ENCODE measurements at places on chromosomes 6 and 20. TPM values are rescaled to one million over a fixed set of nuclear protein-coding genes. Genes with fewer than 3 reads are reported as not detected.

The BCAS4 gene
- total RNA-seq: 34.8 TPM

The TGM6 gene
- not detected for total RNA-seq

The PTPRT gene
- total RNA-seq: not detected

The THBS2 gene
- 0.05 TPM for total RNA-seq

The WFDC2 gene
- 1.6 TPM for total RNA-seq

The SRF gene
- 48.9 TPM for total RNA-seq

The BHLHE23 gene
- not detected for total RNA-seq

The OOEP gene
- 10.6 TPM for total RNA-seq

The PDYN gene
- total RNA-seq: not detected

The ZBTB46 gene
- 15.2 TPM for total RNA-seq

The ID1 gene
- 152 TPM for total RNA-seq

The CRIP3 gene
- total RNA-seq: 0.64 TPM

The PXDC1 gene
- total RNA-seq: 36.2 TPM

The GRM1 gene
- total RNA-seq: not detected

The KCNQ5 gene
- 9.4 TPM for total RNA-seq

The SLC2A4RG gene
- 166 TPM for total RNA-seq

The CD24 gene
- 57.4 TPM for total RNA-seq

The AGPAT1 gene
- 88.4 TPM for total RNA-seq

The LYRM2 gene
- total RNA-seq: 39.4 TPM

The CSNK2A1 gene
- total RNA-seq: 191 TPM

The CDH26 gene
- total RNA-seq: 0.46 TPM

The GSTA1 gene
- total RNA-seq: 0.28 TPM

The TAF8 gene
- total RNA-seq: 35.5 TPM

The MTCH1 gene
- total RNA-seq: 223 TPM

The FRK gene
- total RNA-seq: 2.5 TPM

The SNAI1 gene
- total RNA-seq: 8.8 TPM

The SYNGAP1 gene
- total RNA-seq: 29.0 TPM
